ENCODE measurements at places on chromosomes 2 and 18.

DNA sequence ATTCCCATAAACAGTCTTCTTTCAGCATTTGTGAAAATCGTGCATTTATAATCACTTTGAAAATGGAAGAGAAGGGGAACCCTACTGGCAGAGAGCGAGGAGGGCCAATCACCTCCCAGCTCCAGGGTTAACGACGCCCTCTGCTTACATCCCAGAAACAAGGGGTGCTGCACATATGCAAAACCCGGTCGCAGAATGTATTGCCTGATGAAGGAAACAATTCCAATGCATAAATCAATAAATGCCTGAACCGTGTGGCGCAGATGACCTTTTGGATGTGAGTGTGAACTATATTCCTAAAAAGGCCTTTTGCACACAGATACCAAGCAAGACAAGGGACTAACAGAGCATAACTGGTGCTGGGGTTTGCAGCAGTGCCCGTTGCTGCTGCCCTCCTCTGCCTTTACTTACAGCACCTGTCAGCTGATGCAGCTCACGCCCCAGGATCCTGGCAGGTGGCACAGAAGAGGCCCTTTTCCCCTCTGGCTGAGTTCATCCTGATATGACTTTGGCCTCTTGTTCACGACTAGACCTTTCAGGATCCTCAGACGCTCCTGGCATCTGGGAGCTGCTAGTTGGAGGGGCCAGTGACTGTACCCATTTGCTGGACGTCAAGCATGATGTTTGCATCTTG is 67.8 kb downstream of the MYT1L start:
- DNase-seq, result no peak

GRCh38 chr2:71060871-71061270 is 7.6 kb upstream of the NAGK start:
- no peak for DNase-seq

DNA sequence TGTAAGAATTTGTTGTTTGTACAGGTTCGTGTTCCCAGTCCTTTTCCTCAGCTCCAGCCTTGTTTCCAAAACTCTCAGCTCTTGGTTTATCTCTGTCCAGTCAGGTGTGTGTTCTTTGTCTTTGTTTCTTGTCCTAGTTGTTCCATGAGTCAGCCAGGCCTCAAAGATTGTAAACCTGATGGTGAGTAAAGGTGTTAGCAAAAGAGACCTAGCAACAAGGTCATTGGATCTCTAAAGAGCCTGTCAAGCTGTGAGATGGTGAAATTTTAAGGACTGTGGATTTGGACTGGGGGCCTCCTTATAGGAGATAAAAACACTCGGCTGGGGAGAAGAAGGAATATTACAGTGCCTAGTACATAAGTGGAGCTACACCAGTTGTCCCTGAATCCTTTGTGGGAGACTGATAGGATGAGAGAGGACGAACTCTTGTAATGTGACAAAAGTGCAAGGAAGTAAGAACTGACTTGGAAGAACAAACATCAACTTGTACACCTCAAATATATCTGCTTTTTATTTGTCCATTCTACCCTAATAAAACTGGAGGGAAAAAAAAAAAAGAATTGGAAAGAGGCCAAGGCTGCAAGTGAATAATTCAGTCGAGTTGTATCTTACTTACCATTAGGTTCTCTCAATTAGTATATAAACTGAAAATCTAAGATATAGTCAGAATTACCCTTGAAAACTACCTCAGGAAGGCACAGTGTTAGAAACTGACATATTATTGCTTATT is 37.2 kb downstream of the ITGA6 start:
- no peak for DNase-seq

DNA sequence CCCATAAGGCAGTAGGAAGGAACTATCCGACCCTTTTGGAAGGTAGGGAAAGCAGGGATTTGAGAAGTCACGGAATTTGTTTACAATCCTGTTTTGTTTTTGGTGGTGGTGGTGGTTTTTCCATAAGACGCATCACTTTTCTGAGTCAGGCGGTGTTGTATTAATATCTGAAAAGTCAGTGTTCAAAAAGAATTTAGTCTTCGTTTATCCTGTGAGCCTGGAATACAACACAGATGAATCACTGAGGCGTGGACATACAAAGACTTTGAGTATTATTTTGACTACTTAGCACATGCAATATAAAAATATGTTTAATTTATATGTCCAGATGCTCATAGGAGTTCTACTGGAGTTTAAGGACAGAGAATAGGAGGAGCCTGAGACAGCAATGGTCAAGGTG is 785 bp downstream of the ZNF892 start:
- no peak for DNase-seq

DNA sequence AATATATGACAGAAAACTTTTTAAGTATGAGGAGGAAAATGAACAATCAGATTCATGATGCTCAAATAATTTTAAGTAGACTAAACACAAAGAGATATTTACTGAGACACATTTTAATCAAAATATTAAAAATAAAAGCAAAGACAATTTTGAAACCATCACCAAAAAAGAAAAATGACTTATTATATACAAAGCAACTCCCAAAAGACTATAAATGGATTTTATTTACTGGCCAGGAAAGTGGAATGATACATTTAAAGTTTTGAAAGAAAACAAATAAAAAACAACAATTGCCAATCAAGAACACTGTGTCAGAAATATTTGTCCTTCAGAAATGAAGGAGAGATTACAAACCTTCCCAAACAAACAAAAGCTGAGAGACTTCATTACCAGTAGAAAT is 968.5 kb upstream of the CELF4 start:
- no peak for DNase-seq

DNA sequence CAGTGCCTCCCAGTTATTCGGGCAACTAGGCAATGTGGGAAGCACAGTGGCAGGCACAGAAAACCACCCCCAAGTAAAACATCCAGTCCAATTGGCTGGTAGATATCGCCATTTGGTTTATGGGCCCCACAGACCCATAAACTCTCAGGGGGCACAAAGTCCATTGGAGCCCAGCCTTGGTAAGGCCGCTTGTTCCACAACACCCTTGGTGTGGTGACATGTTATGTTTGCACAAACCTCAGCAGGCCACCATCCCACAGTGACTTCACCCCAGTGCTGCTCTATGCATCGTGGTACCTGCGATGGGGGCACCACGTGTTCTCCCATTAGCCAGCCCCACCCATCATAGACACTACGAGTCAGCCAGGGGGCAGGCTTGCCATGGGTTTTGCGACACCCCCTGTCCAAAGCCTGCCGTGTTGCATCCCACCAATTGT is 18.5 kb downstream of the PHOSPHO2 start:
- DNase-seq, result no peak

DNA sequence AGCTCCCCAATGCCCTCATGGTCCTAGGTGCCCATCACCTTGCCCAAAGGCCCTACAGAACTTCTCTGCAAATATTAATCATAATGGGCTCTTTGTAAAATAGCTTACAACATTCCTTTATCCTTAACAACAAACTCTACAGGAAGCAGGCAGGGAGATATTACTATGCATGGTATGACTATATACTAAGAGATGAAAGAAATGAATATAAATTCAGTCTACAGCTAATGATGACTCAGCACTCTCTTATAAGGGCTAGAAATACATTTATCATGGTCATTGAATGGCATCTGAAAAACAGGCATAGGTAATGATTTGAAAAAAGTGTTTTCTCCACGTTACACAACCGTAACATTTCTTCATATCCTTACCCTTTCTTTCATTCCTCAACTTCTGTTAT is 254.8 kb upstream of the DSEL start:
- DNase-seq, result no peak

GRCh38 chr18:59200787-59201186 is 19.2 kb upstream of the GRP start:
- no peak for DNase-seq

GRCh38 chr18:57827646-57828045 is 24.5 kb upstream of the ATP8B1 start:
- DNase-seq, result no peak

- no peak for DNase-seq
These were observed 1.6 kb downstream of the TIMM21 start for GRCh38 chr18:74149878-74150277.

Measured in CD4-positive, alpha-beta T cell treated with Interleukin-6 at 100 ng/mL for 8 hours (primary cell).